MCF 10A (cell line): ENCODE measurements at places on chromosomes 2 and 18.

DNA sequence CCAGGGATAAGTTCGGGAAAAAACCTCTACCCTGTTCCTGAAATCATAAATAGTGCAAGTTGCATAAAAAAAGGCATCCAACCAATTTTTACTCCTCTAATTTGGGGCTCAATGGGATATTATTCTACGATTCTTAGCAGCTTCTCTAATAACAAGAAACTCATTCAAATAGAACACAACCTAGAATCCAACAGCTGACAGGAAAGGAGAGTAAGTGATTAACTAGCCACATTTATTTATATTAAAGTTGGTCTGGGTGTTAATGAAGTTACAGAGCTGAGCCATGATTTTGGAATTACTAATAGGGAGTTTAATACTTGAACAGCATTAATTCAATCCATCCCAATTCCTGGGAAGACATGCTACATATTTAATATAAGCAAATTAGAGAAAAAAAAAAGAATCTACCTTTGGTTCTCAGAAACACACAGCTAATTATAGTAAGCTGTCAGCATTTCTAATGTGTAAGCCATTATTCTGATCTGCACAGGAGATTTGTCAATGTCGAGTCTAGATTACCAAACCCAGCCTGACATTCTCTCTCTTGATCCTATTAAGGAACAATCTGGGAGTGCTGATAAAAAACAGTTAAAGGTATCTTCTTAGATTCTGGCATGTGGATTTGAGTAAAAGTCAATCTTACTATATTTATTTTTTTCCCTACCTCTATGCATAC lies 267.7 kb downstream of the NBAS start:
- DNase-seq: no peak

- DNase-seq: no peak
Measured at GRCh38 chr2:88549616-88550292, 77.5 kb downstream of the EIF2AK3 start.

DNA sequence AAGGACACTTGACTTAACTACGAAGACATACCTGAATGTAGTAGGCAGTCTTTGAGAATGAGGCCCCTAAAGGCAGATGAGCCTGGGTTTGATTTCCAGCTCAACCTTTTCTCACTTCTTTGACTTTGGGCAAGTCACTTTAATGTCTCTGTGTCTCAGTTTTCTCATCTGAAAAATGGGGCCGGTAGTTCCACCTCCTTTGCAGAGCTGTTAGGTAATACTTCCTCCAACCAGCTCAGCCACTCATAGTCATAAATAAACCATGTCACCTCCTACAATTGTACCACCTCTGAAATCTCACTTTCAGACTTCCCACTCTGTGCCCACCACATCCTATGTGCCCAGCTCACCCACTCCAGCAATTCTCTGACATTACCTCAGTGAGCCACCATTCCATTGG lies 10.4 kb downstream of the ARHGAP25 start:
- no peak for DNase-seq

- peak; percentile 9 for DNase-seq
Measured at GRCh38 chr2:21916934-21917522, 793.3 kb downstream of the TDRD15 start.

DNA sequence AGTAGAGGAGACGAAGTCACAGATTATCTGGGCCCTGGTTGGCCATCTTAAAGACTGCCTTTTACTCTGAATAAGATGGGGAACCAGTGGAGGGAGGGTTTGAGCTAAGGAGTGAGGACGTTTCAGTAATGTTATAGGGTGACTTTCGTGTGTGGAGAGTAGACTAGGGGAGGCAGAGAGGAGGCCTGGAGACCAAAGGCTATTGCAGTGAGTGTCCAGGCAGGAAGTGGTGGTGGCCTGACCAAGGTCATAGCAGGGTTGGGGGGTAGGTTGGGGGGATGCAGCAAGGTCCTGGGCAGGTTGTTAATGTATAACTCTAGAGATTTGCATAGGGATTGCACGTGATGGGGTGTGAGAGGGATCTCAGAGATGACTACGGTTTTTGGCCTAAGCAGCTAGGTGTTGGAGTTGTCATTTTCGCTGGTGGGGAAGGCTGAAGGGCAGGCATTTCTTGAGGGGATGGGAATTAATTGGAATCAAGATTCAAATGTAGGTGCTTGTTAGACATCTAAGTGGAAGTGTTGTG lies 4.9 kb downstream of the CEP192 start:
- DNase-seq: no peak
